ENCODE measurements at places on chromosomes 12 and 14.

DNA sequence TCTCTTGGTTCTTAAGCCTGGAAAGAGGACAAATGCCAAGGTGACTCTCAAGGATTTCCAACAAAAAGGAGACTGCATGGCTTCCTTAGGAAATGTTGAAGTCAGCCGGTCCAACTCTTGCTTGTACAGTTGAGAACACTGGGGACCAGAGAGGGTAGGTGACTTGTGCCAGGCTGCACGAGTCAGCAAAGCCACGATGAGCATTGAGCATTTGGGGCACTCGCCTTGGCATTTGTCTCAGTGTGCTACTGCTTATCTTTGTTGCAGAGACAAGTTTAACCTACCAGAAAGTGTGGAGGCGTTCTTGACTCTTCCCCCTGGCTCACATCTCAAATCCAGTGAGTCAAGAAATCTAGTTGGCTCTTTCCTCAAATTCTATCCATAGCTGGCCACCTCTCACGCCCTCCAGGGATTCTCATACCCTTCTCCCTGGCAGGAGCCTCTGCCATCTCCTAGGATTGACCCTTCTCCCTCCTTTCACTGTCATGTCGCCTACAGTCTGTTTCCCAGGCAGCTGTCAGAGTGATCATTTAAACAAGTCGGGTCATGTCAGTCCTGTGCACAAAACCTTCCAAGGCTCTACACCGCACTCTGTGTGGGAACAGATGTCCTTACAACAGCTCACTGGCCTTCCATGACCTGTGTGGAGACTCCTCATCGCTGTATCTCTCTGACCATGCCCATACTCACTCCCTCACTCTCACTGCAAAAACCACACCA, 17.2 kb upstream of the KRT83 start:
- DNase-seq = no peak

GRCh38 chr12:75923964-75924666, 107.5 kb downstream of the PHLDA1 start:
- no peak for DNase-seq

- no peak for DNase-seq
Observed at GRCh38 chr12:128933926-128934325, 80.6 kb downstream of the GLT1D1 start.

DNA sequence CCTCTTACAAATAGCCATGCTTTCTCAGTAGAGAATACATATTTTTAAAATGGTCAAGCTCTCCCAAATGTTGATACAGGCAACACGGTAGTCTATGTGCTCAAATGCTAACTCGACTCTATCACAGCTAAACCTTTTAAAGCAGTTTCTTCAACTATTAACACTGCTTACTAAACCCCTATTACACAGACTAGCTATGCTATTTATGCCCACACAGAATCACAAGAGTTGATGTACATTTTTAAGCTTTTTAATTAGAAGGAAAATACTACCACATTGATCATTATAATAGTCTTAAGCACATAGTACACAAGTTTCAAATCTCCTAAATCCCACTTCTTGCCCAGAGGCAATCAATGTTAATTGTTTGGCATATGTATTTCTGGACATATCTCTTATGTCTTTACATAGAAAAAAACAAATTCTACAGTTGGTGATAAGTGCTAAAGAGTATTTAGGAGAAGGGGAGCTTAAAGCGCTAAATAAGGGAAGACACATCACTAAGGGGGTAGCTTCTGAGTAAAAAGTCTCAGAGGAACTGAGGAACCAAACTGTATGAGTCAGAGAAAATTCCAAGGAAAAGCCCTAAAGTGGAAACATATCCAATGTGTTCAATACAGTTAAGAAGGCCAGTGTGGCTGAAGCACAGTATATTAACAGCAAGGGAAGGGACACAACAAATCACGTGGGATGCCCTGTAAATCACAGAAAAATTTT, 13.7 kb downstream of the HNRNPC start:
- no peak for DNase-seq

DNA sequence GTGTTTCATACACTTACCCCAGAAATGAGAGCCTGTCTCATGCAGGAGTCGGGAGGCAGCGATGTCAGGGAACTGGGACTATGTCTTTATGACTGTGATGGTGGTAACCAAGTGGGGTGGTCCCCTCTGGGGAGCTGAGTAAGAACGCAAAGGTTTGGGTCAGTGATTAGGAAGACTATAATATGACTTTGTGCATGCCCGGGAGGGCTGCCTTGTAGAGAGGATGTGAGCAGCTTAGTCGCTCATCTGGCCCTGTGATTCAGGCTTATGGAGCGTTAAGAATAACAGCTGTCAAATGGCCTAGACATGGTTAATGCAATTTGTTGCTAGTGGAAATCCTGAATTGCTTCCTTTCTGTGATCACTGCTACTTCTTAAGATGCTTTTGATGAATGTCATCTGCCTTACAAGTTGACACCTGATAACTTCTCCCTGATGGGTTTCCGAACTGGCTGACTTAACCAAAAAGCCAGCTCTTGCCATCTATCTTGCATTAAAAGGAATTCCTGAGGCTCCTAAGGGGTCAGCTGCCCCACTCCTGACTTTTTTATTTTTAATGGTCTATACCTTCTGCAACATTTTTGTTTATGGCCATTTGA, 35.4 kb upstream of the AACS start:
- DNase-seq = no peak

- no peak for DNase-seq
Observed at GRCh38 chr14:35368583-35369392, 35.8 kb downstream of the NFKBIA start.

GRCh38 chr14:99393059-99393655, 87.5 kb downstream of the SETD3 start:
- no peak for DNase-seq

GRCh38 chr14:23446291-23446851, 10.9 kb upstream of the MYH7 start:
- no peak for DNase-seq

- no peak for DNase-seq
Observed at GRCh38 chr14:75221797-75222196, 45.4 kb upstream of the TMED10 start.

DNA sequence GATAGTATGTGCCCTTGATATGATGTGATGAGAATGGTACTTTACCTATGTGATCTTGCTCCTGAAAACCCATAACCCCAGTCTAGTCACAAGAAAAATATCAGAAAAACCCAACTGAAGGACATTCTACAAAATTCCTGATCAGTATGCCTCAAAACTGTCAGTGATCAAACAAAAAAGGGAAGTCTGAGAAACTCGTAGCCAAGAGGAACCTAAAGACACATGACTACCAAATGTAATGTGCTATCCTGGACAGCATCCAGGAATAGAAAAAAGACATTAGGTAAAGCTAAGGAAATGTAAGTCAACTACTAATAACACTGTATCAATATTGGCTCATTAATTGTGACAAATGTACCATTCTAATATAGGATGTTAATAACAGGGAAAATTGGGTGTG, 4.1 kb upstream of the WIF1 start:
- DNase-seq = no peak

DNA sequence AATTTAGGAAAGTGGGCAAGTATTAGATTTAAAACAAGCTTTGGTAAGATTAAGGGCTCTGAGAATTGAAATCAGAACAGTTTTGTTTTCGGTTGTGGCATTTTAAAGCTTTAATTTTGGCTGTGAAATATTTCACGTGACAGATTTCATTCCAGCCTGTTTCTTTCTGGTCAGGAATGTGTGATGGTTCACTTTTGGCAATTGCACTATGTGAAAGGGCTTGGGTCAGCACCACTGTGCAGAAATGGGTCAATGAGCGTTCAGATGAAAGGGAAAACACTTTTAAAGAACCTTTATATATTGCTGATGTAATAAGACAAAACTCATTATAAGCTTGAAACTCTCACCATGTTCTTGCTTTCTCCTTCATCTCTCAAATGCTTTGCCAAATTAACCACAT, 17.1 kb downstream of the NUBPL start:
- DNase-seq = no peak

DNA sequence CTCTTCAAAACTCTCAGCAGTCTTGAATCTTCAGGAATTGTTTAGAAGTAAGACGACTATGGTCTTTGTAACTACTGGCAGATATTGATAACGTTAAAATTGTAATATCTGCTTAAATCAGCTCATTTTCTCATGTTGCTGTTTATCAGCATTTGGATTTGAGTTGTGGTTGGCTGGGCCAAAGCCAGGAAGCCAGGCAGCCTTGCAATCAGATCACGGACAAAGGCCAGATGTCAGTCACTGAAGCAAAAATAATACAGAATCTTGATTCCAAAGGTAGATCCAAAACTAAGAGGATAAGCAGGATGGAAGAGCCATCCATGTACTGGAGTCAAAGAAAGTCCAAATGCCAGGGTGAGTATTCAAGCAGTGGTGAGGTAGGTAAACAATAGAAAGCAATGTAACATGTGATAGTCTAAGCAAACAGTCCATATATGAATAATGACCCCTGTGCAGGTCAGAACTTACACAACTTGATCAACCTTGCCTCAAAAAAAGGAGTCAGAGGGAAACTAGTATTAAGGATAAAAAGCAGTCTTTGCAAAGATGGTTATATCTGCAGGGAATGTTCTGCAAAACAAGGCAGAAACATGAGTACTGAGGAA, 95.8 kb upstream of the RAP1B start:
- DNase-seq = no peak

GRCh38 chr14:23418021-23418420, 9.9 kb upstream of the MYH6 start:
- DNase-seq = no peak

Data from skeletal muscle cell (primary cell).